Fibroblast of mammary gland (primary cell): ENCODE measurements at places on chromosomes 4 and X.

DNA sequence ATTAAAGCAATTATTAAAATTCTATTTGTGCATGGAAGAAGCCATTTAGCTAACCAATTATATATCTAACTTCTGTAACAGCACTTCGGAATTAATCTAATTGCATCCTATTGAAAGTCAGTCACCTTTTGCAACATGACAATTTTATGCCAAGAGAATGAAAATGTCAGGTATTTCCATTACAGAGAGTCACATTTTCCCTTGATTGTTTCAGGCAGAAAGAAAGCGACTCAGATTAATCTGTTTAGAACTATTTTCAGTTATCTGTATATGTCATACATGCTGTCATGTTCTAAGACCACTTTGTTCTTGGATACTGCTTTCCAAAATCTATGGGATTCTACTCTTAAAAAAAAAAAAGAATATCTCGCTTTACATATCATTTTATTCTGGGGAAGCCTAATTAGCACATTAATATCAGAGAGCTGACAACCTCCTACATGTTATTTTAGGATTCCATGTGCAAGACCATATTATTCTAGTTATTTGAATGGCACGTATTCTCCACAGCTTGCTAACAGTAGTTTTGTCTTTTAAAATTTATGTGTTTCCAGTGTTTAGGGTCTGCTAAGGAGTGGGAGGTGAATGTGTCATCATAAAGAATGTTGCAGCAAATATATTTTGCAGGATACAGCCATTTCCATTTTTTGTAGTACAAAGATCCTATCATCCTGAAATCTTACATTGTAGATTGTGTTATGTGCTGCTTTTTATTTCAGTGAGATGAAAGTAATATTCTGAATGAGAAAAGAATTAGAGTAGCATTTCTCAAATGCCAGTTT, 31.7 kb downstream of the GALNT7 start:
- DNase-seq = no peak

- no peak for DNase-seq
These were observed 5.2 kb downstream of the MFSD8 start for GRCh38 chr4:127959794-127960193.

DNA sequence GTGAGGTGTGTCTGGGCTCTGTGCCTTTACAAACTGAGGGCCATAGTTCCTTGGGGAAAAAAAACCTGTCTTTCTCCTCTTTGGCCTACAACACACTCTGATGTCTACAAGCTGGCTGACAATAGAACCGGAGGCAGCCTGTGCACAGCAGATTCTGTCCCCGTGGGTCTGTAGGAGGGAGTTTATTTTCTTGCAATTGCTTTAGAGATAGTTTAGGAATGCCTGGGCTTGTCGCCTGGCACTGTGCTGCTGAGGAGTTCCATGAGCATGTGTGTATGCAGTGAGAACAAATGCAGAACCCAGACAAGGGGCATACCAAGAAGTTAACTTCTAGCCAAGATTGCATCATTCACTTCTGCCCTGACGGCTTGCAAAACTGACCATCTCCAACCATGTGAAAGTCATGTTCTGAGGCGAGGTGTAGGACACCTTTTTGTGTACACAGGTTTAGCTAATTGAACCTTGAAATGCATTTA, 54.1 kb downstream of the CCNI start:
- peak; percentile 69 for DNase-seq

GRCh38 chr4:140267576-140267975, 105.9 kb upstream of the SCOC start:
- no peak for DNase-seq

DNA sequence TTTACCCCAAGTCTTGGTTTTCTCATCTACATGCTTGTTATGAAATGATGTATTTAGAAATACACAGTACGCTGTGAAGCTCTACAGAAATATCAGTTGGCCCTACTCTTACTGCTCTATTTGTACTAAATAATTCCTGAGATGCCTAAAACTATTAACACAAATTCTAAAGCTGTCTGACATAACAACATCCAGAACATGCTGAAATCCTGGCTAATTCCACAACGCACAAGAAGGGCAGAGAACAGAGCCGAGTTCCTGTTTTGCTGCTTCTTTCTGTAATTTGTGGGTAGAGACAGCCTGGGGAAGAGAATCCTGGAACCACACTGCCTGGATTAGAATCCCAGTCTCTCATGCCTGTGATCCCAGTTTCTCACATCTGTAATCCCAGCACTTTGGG, 59.0 kb downstream of the ZNF827 start:
- DNase-seq = peak; percentile 50

DNA sequence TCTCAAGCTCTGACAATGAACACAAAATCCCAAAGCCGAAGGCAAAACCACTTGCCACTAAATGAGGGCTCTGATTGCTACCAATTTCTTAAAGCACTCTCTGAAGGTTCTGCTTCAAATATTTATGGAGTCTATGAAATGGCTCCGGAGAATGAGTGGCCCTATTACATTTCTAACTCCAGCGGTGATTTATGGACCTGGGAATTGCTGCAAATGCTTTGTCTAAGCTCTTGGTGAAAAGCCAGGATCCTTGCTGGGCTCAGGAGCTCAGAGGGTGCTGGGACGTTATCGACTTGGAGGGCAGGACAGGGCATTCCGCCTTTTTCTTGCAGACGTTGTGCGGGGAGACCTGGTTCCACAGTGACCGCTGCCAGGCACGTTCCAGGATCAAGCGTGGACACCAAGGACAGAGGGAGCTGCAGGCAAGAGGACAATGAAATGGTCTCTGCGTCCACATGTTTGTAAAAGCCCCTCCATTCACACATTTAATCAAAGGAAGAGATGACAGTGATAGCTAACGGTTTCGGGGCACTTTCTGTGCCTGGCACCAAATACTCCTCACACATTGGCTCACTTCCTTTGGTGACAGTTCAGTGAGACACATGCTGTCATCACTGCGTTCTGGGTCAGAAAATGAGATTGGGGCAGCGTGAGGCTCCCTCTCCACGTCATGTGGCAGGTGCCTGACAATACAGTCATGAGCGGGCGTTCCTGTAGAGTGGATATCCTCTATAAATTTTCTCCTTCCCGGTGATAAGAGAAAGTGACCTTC, 58.8 kb downstream of the C4orf50 start:
- DNase-seq = no peak

- DNase-seq = no peak
These were observed 67.1 kb upstream of the HS3ST1 start for GRCh38 chr4:11495818-11496217.

- DNase-seq = no peak
These were observed 13.0 kb downstream of the TMEM164 start for GRCh38 chrX:110015915-110016314.

DNA sequence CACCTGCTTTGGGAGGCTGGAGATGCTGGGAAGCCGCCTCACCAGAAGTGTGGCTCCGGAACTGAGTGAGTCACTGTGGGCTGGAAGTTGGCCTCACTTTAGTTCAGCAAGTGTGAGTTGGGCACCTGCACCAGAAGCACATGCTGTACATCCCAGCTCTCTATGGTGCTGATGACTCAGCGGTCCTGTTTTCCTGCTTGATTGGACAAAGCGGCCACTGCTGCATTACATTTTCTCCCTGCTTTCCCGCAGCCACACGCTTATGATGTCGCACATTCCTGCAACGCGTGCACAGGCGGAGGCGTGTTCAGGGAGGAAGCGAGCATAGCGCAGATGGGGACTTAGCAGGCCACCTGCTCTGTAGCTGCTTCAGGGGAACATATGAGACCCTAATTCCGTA, 26.7 kb upstream of the CLDN34 start:
- peak; percentile 34 for DNase-seq

GRCh38 chr4:66367043-66367660, 696.9 kb upstream of the EPHA5 start:
- DNase-seq = no peak

GRCh38 chr4:55014876-55015275, 110.5 kb downstream of the KDR start:
- DNase-seq = no peak

- DNase-seq = no peak
These were observed 57.3 kb upstream of the ENPEP start for GRCh38 chr4:110418641-110419040.

- DNase-seq = no peak
These were observed 16.7 kb upstream of the MCF2 start for GRCh38 chrX:139724626-139725025.

- DNase-seq = no peak
These were observed 18.9 kb downstream of the TCEAL1 start for GRCh38 chrX:103647630-103648029.

DNA sequence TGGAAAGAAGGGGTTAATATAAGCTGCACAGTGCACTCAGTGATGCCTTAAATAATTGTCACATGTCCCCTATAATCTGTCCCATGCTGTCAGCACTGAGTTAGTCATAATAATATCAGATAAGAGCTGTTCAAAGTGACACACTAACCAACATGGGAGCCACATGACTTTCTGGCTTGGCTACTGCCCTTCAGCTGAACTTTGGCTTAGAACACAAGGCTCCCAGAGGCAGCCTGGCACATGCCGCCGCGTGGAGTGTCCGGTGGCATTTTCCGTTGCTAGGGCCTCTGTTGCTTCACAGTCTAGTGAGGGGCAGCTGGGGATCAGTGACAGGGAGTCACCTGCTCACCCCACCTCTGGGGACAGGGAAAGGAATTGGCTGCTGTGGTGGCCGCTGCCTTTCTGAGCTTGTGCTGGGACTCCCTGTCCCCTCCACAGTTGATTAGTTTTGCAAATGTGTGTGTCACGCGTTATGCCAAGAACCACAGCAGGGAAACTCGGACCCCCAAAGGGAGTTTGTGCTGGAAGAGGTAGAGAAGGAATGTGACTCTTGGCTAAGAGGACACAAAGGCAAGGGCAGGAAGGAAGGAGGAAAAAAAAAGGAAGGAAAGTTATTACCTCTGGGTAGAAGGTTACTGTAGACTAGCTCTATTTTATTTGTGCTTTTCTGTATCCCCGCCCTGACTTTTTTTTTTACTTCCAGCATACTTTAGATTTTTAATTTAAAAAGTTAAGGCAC, 41.1 kb upstream of the PPARGC1A start:
- DNase-seq = peak; percentile 32

DNA sequence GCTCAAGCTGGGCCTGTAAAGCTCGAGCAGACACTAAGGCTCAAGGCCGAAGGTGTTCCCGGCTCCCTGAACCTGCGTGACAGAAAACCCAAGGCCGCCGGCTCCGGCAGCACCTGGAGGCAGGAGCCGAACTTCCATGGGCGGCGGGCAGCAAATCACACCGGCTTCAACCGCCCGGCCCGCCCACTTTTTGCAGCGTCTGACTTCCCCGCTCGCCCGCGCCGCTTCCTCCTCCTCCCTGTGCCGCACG, 940 bp upstream of the NSD2 start:
- peak; percentile 65 for DNase-seq

- no peak for DNase-seq
These were observed 221.1 kb downstream of the PTTG2 start for GRCh38 chr4:38181286-38181685.

GRCh38 chr4:86895692-86896488, 3.7 kb upstream of the C4orf36 start:
- peak; percentile 78 for DNase-seq

GRCh38 chr4:6221851-6222760, 21.8 kb upstream of the JAKMIP1 start:
- DNase-seq = peak; percentile 14

DNA sequence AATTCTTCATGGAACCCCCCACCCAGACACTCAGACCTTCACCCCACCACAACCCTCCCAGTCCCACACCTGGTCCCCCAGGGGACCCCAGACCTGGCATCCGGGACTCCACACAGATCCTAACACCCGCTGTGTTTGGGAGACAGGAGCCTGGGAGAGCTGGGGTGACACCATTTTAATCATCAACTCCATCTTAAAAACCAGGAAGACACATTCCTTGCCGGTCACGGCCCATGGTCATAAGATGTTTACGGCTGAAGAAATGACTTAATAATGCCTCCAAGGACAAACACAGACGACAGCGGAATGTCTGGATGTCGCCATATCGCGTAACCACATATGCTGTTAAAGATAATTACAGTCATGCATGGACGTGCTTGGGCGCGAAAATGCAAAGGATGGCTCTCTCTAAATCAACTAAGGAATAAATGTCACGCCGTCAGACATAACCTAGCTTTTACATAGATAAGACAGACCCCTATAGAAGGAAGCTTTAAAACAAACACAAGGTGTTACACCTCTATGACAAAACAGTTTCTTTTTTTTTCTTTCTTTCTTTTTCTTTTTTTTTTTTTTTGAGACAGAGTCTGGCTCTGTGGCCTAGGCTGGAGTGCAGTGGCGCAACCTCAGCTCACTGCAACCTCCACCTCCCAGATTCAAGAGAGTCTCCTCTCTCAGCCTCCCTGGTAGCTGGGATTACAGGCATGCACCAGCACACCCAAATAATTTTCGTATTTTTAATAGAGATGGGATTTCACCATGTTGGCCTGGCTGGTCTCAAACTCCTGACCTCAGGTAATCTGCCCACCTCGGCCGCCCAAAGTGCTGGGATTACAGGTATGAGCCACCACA, 2.1 kb upstream of the DHRSX start:
- peak; percentile 43 for DNase-seq

- peak; percentile 83 for DNase-seq
These were observed 2.5 kb downstream of the CXorf38 start for GRCh38 chrX:40644821-40645358.

DNA sequence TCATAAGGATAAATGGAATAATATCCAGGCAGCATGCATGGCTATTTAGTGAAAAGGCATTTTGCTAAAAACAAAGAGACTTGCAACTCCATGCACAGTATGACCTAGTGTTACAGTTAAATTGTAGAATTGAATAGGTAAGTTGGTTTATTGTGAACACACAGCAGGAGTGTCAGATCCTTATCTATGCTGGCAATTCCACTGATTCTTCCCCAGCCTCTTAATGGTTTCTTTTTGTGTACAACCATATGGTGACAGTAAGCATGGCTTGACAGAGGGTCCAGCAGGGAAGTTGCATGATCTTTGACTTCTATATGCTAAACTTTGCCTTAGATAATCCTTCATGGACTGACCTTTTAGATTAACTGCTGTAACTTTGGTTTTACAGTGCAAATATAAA, 936.6 kb upstream of the EPHA5 start:
- DNase-seq = no peak

- no peak for DNase-seq
These were observed 324.8 kb upstream of the NWD2 start for GRCh38 chr4:36919721-36920120.

GRCh38 chr4:76341063-76341462, 34.5 kb downstream of the STBD1 start:
- peak; percentile 63 for DNase-seq

GRCh38 chr4:154471526-154472331, 19.9 kb downstream of the DCHS2 start:
- DNase-seq = peak; percentile 12

GRCh38 chr4:40909363-40909876, 159.7 kb downstream of the NSUN7 start:
- peak; percentile 83 for DNase-seq

- DNase-seq = no peak
These were observed 1106.6 kb upstream of the LCORL start for GRCh38 chr4:19128176-19128575.

- DNase-seq = no peak
These were observed 7.5 kb upstream of the BCOR start for GRCh38 chrX:40104985-40105834.

GRCh38 chrX:316351-317325, 2.0 kb downstream of the GTPBP6 start:
- DNase-seq = no peak
